Cerebellar nuclear complex (tissue), 1 donor: ENCODE measurements at places on chromosomes 5 and 9.

- no peak for DNase-seq
Measured at GRCh38 chr5:74946471-74946870, 80.3 kb upstream of the FAM169A start.

- DNase-seq: no peak
Measured at GRCh38 chr5:130116462-130116861, 212.2 kb downstream of the CHSY3 start.

- DNase-seq: peak; percentile 40
Measured at GRCh38 chr9:32419921-32420320, 35.5 kb downstream of the ACO1 start.

- DNase-seq: no peak
Measured at GRCh38 chr9:123763910-123764588, 165.9 kb downstream of the DENND1A start.

DNA sequence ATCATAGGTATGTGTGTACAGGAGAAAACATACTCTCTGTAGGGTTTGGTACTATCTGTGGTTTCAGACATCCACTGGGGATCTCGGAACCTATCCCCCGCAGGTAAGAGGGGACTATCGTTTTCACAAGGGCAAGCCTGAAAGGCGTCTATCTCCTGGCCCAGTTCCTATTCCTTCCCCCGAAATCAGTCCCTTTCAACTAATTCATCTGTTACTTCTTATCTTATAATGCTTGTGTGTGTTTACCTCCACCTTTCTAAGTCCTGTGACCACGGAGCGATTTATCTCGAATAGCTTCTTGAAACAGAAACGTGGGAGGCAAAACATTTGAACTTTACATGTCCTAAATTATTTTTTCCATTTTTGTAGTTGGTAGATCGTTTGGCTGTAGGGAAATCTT lies 11.4 kb downstream of the ABO start:
- DNase-seq: no peak

DNA sequence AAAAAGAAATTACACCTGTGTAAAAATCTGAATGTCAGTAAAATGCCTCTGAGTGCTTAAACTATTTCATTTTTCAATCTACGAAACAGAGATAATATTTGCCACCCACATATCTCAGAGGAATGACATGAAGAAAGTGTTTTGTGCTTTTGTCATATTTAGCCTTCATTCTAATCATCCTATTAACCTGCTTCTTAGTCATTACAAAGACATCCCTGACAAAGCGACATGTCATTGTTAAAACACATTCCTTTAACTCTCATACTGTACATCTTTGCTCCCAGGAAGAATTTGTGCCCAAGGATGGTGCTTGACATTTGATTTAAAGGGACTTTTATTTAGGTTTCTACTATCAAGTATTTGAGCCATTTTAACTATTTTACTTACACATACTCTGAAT lies 275.9 kb downstream of the DMRTA1 start:
- DNase-seq: no peak

GRCh38 chr9:127714951-127715469 lies 453 bp downstream of the PTRH1 start:
- no peak for DNase-seq

- no peak for DNase-seq
Measured at GRCh38 chr5:151461312-151461711, 13.9 kb downstream of the SLC36A1 start.

- no peak for DNase-seq
Measured at GRCh38 chr5:163789870-163790269, 284.5 kb downstream of the MAT2B start.

DNA sequence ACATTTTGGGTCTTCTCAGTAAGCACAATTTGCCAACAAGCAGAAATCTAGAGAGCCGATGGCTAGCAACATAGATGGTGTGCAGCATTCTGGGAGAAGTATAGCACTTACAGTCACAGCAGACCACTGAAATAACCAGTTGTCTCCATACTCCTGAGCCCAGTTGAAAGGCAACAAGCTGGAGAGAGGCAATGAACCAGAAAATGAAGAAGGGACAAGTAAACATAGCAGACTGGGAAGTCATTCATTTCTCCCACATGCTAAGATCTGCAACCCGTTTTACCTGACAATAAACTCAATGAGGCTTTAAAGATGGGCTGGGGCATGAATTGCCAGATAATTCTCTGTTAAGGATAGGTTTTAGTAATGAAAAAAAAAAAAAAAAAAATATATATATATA lies 575.6 kb upstream of the GRAMD2B start:
- DNase-seq: no peak

- no peak for DNase-seq
Measured at GRCh38 chr9:38091310-38092199, 22.5 kb upstream of the SHB start.

GRCh38 chr9:13022756-13023155 lies 247.9 kb downstream of the LURAP1L start:
- DNase-seq: no peak

GRCh38 chr9:21504894-21505293 lies 22.8 kb upstream of the IFNE start:
- no peak for DNase-seq

DNA sequence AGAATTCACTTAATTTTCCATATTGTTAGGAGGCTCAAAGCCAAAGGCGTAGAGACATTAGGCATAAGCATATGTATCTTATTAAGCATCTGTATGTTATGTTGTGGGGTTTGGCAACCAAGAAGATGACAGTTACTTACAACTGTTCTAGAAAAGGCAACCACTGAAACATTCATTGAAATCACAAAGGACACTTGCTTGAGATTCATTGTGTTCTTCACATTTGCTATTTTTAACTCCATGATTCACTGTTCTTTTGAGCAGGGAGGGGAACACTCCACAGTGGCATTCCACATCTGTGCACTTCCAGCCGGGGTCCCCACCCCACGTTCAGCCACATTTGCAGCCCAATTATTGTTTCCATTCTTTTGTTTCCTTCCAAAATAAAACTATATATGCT lies 107.1 kb downstream of the PALM2AKAP2 start:
- DNase-seq: no peak

- DNase-seq: no peak
Measured at GRCh38 chr9:117835798-117836197, 131.6 kb downstream of the TLR4 start.

- DNase-seq: no peak
Measured at GRCh38 chr5:120152472-120152871, 311.6 kb upstream of the PRR16 start.

DNA sequence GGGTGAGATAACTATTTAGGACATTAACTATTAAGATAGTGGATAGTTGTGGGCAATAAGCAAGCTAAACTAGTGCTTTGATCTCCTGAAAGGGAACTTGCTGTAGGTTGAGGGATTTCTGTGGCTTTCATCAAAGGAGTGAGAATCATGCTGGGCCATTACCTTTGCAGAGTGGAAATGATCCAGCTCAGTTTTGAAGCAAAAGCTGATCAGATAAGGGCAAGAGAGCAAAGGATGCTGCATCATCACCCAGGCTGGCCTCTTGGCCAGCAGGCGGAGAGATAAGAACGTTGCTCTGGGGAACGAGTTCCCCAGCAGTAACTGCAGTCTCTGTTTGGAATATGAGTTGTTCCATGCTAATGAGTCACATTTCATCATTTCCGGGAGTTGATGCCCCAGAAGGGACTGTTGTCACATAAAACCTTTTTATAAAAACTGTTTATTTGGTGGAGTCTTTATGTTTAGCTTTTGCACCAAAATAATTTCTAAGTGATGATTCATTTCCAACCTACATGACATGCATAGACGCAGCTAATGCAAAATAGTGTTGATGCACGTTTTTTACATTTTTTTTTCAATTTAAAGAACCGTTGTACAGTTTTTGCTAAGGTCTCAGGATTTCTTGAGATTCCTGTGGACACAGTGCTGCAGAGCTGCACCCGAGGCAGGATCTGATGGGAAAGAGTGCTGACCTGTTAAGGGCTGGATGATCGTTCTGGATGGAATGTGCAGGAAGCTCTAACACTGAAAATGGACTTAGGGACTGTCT lies 99.3 kb downstream of the ACTBL2 start:
- no peak for DNase-seq

DNA sequence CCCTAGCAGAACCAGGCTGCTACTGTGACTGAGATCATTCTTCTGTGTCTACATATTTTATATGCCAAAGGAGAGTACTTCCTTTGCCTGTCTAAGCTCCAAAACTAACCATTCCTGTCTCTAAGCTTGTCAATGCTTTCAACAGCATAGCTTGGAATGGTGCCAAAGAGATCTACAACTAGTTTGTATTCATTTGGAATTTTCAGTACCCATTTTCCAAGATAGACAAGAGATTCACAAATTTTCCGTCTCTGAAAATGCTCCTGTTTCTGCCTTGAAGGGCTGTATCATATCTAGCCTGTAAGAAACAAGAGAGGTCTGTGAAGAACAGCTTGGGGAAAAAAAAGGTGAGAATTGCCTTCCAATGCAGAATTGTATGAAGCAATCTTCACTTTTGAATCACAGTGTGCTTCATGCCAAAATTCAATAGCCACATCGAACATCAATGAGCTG lies 334.4 kb upstream of the ACTBL2 start:
- no peak for DNase-seq
